ENCODE measurements at places on chromosomes 4 and X.

DNA sequence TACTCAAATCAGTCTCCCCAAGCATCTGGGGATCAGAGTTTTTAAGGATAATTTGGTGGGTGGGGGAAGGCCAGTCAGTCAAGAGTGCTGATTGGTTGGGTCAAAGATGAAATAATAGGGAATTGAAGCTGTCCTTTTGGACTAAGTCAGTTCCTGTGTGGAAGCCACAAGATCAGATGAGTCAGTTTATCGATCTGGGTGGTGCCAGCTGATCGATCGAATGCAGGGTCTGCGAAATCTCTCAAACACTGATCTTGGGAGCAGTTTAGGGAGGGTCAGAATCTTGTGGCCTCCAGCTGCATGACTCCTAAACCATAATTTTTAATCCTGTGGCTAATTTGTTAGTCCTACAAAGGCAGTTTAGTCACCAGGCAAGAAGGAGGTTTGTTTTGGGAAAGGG lies 17.3 kb upstream of the GLUD2 start:
- DNase-seq, result no peak

- DNase-seq, result no peak
These were observed 355.7 kb upstream of the MAGEB16 start for GRCh38 chrX:35442421-35442820.

- DNase-seq, result no peak
These were observed 22.5 kb downstream of the PNMA6E start for GRCh38 chrX:153378607-153379006.

DNA sequence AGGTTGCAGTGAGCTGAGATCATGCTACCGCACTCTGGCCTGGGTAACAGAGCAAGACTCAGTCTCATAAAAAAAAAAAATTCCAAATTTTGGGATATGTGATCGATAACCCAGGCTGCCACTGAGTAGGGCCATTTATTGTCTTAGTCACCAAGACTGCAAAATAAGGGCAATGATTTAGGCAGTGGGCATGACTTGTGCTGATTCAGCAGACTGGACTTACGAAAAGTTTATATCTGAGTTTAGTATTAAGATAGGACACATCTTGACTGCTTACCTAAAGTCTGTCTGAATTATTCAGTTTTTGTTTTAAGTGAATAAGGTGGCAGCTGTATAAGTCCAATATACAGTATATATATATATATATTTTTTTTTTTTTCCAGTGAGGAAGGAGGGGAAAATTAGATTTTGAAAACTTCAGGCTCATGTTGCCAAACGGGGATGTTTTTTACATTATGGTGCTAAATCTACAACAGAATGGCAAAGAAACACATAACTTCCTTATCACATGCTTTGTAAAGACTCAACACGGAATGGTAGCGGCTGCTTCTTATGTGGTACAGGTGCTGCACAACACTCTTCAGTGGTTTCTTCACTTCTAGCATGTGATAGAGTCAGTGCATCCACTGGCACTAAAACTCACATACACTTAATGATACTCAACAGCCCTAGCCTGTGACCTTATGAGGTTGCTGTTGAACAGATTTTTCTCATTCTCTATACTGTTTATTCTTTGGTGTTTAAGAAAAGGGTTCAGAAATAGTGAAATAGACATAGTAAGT lies 6.5 kb downstream of the TEX13D start:
- DNase-seq, result no peak

GRCh38 chr4:111905511-111905910 lies 239.7 kb upstream of the FAM241A start:
- DNase-seq, result no peak

GRCh38 chrX:40207626-40208025 lies 109.9 kb upstream of the BCOR start:
- DNase-seq, result no peak

GRCh38 chr4:5444918-5445517 lies 263.3 kb downstream of the EVC2 start:
- DNase-seq, result no peak

- DNase-seq, result no peak
These were observed 90.9 kb downstream of the GC start for GRCh38 chr4:71692963-71693362.

- DNase-seq, result no peak
These were observed 409 bp downstream of the UGDH start for GRCh38 chr4:39526765-39527295.

- DNase-seq, result no peak
These were observed 29.6 kb downstream of the MCUB start for GRCh38 chr4:109589605-109590004.

DNA sequence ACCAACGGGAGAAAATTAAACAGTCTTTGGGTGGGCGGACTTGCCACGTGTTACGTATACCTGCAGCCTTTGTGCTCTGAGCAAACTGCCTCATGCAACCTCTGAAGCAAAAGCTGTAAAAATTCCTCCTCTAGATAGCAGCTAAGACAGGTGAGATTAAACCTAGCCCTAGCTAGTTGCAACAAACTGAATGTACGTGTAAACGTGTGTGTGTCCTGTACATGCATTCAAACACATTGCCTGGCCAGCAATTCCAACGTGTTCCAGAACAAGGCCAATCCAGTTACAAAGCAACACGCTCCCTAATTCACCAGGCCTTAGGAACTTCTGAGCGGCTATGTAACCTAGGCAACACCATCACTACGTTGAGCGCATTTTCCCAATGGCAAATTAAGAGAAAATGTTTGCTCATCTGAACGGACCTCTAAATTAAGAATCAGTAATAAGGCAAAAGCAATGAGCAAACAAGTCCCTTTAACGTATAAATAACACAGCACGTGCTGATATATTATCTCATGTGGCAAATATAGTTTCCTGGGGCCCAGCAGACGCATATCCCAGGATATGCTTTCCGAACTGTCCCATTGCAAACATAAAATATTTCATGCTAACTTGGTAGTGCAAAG lies 792 bp downstream of the PPID start:
- no peak for DNase-seq

GRCh38 chr4:823176-823760 lies 2.7 kb downstream of the CPLX1 start:
- DNase-seq, result no peak

- no peak for DNase-seq
These were observed 28.3 kb upstream of the AP1S2 start for GRCh38 chrX:15882704-15883539.

GRCh38 chr4:152243206-152243605 lies 292.7 kb downstream of the FBXW7 start:
- DNase-seq, result no peak

DNA sequence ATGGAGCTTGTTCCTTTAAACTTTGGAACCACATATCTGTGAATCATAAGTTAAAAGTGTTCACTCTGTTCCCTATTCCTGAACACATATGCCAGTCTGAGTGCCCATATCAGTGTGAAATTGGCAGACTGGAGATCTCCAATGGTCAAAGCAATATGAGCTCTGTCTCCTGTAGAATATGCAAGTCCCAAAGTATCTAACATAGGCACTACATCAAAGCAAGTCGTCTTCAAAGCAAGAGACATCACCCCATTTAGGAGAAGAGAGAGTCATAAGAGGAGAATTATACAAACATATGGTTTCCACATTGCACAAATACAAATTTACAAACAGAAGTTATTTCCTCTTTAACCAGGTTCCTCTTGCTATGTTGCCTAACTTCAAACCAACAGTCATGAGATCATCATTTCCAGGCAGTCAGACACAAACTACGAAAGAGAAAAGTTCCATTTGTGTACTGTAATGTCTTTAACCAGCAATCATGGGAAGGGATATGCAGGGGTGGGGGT lies 9.9 kb upstream of the GK start:
- no peak for DNase-seq

DNA sequence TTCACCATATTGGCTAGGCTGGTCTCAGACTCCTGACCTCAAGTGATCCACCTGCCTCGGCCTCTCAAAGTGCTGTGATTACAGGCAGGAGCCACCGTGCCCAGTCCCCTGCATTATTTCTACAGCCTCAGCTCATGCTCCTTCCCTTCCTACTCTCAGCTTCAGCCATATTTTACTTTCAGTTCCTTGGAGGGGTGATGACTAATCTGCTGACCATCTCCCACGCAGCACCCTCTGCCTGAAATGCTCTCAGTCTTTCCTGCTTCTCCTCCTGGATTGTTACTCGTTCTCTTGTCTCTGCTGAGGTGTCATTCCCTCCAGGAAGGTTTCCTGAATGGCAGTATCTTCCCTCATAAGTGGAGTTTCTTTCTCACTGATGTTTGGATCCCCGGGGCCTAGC lies 63.3 kb downstream of the MOSPD2 start:
- DNase-seq, result no peak

- DNase-seq, result no peak
These were observed 672.8 kb downstream of the DMD start for GRCh38 chrX:32538554-32538953.

- DNase-seq, result no peak
These were observed 86.2 kb downstream of the NHSL2 start for GRCh38 chrX:71996826-71997225.

GRCh38 chrX:153917869-153918268 lies 8.2 kb downstream of the ARHGAP4 start:
- DNase-seq, result no peak

DNA sequence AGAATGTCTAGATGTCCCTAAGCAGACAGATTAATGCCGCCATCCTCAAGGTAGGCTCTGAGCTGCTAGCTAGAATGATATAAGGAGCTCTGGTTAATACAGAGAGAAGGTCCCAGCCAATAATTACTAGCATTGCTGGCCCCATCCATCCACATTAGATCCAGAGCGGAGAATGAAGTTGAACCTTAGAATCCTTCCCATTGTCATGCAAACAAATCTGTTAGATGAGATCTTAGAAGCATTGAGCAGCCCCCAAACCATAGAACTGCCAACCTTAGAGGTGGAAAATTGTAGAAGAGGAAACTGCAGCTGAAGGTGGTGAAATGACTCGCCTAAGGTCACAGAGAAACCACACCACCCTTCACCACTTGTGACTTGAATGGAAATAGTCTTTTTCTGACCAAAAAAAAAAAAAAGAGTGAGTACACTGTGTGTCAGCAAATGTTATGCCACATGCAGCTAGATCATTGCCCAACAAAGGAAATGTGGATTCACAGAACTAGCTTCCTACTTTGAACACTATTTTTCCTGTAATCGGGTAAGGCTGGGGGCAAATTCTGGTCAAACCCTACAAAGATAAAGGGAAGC lies 162.1 kb downstream of the SMIM20 start:
- no peak for DNase-seq

GRCh38 chr4:76307660-76308014 lies 1.1 kb downstream of the STBD1 start:
- DNase-seq, result no peak

GRCh38 chr4:8555716-8556115 lies 24.5 kb upstream of the GPR78 start:
- no peak for DNase-seq

DNA sequence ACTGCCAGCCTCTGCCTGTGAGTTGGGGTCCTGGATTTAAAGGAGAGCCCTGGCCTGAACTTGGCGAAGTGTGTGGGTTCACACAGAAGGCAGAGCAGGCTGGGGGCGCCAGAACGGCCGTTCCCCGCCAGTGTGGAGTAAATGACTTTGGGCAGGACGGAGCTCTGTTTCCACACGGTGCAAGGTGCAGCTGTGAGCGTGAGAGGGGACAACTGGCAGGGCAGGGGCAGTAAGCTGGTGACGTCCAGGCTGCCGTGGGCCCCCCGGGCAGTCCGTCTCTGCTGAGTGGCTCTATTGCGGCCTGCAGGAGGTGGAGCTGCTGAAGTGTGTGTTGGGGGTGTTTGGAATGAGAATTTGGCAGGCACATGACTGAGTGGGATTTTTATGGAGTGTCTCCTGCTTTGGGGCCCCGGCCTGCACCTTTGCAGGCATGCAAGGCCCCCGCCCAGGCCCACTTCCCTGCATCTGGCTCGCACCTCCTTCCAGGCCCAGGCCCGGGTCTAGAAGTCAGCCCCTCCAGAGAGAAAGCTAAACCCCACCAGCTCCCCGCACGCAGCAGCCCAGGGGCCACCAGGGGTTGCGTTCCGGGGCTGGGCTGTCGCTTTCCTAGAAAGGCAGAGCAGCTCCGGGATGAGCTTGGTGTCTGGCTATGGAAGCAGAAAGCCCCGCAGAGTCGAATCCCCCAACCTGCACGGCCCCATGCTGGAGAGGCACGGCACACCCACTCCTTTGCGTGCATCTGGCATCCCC lies 62.2 kb upstream of the GRPEL1 start:
- DNase-seq, result no peak

GRCh38 chr4:15322006-15322405 lies 105.8 kb upstream of the C1QTNF7 start:
- DNase-seq, result no peak

GRCh38 chr4:70583952-70584834 lies 7.9 kb upstream of the AMBN start:
- no peak for DNase-seq

DNA sequence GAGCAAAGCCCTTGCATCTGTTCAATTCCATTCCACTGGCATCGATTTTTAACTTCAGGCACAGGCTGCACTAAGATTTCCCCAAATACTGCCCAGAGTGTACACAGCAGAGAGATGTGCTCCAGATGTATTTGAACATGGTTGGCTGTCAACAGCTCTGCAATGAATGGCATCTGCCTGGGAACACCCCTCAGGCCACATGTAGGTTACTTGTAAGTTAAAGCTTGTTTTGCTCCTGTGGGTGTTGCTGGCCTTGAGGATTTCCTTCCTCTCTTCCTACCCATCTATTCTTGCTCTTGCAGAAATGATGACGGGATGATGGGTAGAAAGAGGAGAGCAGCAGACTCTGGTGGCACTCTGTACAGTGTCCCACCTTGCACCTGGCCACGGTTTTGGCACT lies 69.3 kb upstream of the HELT start:
- DNase-seq, result no peak

- no peak for DNase-seq
These were observed 53.2 kb upstream of the ABCG2 start for GRCh38 chr4:88211473-88212252.

DNA sequence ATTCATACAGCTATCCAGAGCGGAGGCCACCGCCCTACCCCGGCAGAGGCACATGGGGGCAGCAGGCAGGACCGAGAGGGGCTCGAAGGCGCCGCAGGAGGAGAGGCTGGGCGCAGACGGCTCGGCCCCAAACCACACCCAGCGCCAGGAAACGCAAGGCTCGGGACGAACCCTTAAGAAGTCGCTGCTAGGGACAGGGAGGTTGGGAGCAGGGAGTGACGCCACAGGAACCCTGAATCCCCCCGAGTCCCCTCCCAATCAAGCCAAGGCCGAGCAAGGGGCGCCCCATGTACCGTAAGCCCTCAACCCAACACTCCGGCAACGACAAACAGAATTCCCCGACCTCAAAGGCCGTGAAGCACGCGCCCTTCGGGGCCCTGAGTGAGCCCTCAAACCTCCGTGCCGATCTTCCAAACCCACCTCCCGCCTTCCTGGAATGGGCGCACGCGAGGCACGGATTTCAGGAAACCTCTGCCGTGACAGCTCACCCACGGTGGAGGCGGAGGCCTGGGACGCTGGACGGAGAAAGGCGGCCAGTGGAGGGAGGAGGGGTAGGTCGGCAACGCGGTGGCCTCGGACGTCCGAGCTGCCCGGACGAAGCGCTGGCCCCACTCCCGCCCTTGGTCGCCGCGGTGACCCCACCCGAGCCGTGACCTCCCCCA lies 1.8 kb downstream of the ZFYVE28 start:
- DNase-seq, result no peak

GRCh38 chr4:2867758-2868491 lies 24.3 kb downstream of the ADD1 start:
- no peak for DNase-seq

All from activated T-helper 1 cell treated with anti-CD3 and anti-CD28 coated beads, Interleukin-2, amount 50 U/mL, for 16 hours (primary cell).